ENCODE measurements at places on chromosomes 12 and 14.

DNA sequence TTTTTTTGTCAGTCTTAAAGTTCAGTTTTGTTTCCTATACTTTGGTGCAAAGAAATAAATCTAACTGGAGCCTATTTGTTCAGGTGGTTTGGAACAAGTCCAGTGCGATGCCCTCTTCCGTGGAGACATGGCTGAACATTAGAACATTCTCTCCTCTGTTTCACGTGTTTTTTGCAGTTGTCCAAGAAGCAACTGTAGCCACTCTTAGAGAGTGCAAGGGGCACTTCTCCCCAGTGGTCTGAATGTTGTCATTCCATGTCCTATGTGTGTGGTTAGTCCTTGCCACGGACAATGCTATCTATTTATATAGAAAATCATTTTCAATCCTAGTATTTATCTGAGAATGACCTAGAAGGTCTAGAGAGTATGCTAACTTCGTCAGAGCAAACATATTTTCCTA lies 1232.5 kb upstream of the SEL1L start:
- DNase-seq = no peak

DNA sequence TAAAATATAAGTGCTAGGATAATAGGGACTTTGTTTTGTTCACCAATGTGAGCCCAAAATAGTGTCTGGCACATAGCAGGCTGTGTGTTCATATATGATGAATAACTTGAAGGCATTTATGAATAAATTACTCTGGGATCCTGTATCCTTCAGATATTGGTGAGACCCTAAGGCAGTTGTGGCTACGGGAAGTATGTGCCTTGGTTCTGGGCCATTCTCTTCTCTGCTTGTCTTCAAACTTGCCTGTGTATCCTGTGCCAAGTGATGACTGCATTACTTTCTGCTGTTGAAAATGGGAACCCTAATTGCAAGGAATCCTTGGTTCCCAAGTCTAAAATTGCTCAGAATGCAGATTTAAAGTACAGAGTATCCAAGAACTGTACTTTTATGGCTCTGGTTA lies 67.6 kb upstream of the KTN1 start:
- no peak for DNase-seq

DNA sequence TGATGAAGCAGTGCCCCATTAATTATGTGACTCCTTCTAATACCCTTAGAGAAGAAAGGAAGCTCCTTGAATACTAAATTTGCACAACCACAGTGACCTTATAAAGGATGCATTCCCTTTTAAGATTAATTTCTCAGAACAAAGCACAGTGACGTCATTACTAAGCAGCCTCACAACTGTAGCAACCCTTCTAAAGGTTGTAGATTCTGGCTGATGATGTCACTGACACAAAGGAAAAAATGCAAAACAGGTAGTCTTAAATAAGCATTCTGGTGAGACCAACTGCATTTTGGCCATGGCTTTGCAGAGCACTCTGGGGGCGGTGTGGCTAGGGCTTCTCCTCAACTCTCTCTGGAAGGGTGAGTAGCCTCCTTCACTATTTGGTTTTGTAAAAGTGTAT lies 38.4 kb upstream of the OR4E1 start:
- no peak for DNase-seq

DNA sequence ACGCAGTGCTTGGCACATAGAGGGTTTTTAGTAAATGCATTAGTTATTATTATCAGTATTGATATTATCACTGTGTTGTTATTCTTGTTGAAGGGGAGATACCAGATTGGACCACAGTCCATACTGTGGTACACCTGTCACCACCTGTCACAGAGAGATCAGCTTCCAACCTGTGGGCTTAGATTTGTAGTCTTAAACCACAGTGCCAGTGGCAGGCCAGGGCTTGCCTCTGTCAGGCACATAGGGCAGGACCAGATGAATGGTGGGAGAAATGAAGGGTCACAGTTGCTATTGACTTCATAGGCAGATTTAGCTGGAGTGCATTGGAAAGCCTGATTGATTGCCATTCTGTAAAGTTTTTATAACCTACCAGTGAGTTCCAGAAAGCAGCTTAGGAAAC lies 35.1 kb downstream of the ARL1 start:
- no peak for DNase-seq

- no peak for DNase-seq
Measured at GRCh38 chr12:77946541-77947061, 115.9 kb downstream of the NAV3 start.

- DNase-seq = no peak
Measured at GRCh38 chr14:31232081-31232480, 24.5 kb upstream of the HECTD1 start.

GRCh38 chr14:76687611-76688382 lies 73.5 kb upstream of the VASH1 start:
- DNase-seq = no peak

GRCh38 chr12:42962384-42962783 lies 372.8 kb upstream of the PRICKLE1 start:
- DNase-seq = no peak

DNA sequence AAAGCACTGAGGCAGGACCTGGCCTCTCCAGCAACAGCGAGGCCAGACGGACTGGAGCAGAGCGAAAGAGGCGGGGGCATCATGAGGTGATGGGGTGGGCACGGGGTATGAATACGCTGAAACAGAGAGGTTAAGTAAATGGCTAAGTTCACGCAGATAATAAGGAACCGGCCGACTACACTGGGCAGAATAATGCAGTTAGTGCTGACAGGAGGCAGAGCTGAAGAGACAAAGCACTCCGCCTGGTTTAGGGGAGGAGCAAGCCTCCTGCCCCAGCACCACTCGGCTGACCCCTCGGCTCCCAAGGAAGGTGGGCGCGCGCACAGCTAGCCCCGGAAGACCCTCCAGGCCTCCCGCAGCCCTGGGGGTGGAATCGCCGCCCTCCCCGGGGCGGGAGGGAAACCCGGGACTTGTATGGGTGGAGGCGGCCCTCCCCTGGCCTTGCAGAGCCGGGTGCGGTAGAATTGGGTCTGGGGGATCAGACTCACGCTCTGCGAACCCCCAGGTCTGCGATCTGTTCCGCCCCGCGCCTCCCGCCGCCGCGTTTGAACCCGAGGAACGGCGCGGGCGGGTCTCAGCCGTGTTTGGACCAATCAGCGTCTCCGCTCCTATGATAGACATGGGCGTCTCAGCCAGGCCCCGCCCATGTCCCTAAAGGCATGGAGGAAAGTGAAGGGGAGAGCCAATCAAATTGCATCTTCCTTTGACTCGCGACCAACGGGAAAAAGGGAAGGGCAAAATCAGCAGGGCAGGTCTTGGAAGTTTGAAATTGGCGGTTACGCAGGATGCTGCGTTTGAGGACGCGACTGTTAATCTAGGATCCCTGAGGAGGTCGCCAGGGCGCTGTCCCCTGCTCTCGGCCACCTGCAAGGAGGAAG lies at the start of gene CIT:
TSS of gene CIT (minus strand) at position 560 of the 878 bp plus-strand sequence. CDS start 1,152 bp downstream, outside the sequence.
- DNase-seq = peak; percentile 79

DNA sequence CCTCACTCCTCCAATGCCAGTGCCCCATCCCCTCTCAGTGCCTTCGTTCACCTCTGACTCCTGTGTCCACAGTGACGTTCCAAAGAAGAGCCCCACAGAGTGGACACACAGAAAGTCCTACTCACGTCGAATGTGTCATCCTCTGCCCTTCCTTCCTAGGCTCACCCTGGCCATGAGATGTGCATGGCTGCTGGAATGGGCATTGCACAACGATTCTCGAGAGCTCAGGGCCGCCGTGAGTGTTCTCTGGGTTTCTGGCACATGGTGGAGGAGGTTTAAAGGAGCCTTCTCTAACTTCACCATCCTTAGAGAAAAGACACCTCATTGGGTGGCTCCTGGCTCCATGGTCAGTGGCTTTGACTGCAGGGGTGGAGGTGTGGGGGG lies 12.8 kb upstream of the CEP170B start:
- DNase-seq = no peak
